Cortex of kidney (tissue), 1 donor: ENCODE measurements at places on chromosomes 1 and 21.

GRCh38 chr1:20291645-20292084 lies 990 bp downstream of the VWA5B1 start:
- DNase-seq: no peak

- DNase-seq: no peak
These were observed 1.6 kb downstream of the ELF3 start for GRCh38 chr1:202011994-202012393.

GRCh38 chr1:205444931-205445645 lies 10.8 kb downstream of the BLACAT1 start:
- no peak for DNase-seq

DNA sequence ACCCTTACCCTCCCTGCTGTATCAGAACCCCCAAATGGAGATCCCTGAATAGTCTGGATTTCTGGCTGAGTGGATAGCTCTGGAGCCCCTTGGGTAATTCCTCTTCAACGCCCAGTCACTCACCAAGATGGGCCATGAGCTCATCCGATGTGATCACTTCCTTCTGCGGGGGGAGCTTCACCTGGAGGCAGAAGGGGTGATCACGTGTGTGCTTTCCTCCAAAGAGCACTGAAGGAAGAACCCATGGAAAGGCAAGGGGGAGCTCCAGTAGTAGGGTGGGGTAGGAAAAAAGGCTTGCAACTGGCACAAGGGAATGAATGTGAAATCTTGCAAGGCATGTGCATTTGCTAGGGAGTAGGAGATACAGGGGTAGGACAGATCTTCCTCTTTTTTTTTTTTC lies 5.1 kb downstream of the MINDY1 start:
- DNase-seq: no peak

DNA sequence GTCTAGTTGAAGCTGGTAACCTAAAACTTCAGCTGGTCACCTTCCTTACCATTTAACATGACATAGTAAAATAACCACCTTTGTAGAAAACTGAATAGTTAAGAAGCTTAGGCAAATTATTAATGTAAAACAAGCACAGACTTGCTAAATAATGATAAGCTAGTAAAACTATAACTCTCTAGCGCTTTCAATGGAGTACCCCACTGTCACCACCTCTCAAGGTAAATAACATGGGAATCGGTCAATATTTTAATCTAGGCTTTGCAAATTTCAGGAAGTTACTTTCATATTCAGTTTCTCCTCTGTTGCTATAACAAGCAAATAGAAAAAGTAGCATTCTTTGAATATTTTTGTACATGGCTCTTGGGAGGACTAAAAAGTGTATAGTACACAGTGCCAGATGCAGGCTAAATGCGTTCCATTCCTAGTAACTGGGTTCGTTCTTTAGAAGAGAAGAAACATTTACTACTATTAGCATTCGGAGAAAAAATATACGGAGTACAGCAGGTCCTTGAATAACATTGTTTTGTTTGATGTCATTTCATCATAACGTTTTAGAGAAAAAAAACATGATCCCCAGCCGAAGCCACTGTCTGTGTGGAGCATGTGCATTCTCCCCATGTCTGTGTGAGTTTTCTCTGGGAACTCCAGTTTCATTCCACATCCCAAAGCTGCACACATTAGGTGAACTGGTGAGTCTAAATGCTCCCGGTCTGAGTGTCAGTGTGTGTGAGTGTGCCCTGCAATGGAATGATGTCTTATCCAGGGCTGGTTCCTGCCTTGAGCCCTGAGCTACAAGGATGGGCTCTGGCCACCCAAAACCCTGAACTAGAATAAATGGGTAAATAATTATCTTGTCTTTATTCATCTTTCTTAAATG lies 52.5 kb downstream of the EPRS1 start:
- DNase-seq: no peak

GRCh38 chr1:40017951-40018575 lies 22.5 kb upstream of the CAP1 start:
- no peak for DNase-seq

- DNase-seq: no peak
These were observed 9.7 kb downstream of the PLPP3 start for GRCh38 chr1:56569661-56570060.

DNA sequence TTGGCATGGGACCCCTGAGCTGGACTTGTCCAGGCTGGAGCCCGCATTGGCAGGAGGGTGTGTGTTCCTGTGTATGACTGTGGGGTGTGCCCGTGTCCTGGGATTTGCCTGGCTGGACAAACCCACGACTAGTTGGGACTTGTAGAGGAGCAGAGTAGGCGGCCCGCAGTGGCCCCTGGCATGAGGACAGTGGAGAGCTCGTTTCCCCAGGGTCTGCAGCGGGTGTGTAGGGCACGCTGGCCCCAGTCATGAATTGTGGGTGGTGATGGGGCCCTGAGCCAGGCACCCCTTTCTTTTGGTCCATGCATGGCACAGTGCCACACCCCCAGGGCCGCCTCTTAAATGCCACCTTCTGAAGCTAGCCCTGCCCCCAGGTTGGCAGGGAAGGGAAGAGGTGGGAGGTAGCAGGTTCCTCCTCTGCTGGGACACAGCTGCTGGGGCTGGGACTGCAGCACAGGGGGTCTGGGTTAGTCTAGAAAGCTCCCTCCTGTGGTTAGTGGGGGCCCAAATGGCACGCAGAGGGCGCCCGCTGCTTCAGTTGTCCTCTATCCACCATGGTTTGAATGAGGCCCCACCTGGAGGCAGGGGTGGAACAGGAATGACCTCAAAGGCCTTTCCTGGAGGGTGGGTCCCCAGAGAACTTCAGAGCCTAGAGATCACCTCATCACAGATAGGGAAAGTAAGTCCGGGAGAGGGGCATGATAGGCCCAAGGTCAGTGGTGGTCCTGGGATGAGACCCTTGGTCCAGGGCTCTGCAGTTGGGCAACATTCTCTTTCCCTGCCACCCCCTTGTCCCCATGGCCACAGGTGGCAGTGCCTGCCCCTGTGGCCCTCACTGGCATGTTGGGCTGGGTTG lies 4.1 kb downstream of the CROCC start:
- DNase-seq: no peak

DNA sequence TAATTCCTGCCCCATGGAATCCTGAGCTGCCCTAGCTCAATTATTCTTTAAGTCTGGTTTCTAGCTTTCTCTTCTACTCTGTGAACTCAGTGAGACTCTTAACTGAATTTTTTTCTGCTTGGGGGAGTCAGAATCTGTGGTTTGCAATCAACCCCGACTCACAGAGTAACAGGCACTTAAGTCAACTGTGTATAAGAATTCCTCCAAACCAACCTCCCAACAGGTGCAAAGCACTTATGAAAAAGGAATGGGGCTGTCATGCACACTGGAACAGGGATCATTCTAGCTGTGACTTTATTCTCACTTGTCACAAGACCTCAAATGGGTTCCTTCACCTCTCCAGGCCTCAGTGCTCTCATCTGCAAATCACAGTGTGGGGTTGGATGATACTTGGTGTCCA lies 60.3 kb upstream of the SYT6 start:
- no peak for DNase-seq

DNA sequence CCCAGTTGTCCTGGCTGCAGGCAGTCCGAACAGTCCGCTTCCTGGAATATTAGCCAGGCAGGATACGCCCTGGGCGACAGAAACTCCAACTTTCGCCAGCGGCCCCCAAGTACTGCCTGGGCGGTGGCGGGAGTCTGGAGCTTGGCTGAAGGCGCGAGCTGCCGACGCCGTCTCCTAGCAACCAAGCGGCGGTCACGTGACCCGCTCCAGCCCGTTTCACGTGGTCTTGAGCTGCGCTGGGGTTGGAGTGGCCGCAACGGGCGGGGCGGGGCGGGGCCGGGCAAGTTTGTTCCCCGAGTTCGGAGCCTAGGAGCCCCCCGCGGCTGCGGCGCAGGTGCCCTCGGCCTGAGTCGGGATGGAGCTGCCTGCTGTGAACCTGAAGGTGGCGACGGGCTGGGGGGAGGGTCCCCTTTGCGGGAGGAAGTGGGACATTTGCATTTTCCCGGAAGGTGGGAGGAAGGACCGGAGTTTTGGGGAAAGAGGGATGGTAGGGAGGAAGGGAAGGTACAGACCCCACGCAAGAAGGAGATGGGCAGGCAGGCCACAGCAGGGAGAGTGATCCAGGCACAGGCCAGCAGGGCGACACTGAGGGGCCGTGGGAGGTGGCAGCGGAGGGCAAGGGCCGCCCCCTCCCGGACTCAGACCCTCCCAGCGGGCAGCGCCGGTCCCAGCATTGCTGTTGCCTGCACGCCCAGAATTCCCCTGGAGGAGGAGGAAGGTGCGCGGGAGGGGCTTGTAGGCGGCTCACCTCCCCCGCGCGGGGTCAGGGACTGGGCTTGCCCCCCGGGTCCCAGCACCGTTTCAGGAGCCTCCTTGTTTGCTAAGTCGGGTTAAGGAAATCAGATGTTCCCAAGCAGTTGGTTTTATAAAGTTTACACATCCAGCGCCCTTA lies at the start of gene AGTRAP:
AGTRAP (plus strand) TSS at position 283 of the 892 bp plus-strand sequence; CDS start at position 356, 73 bp downstream.
- DNase-seq: no peak

GRCh38 chr1:100730130-100730529 lies 10.6 kb downstream of the VCAM1 start:
- no peak for DNase-seq

DNA sequence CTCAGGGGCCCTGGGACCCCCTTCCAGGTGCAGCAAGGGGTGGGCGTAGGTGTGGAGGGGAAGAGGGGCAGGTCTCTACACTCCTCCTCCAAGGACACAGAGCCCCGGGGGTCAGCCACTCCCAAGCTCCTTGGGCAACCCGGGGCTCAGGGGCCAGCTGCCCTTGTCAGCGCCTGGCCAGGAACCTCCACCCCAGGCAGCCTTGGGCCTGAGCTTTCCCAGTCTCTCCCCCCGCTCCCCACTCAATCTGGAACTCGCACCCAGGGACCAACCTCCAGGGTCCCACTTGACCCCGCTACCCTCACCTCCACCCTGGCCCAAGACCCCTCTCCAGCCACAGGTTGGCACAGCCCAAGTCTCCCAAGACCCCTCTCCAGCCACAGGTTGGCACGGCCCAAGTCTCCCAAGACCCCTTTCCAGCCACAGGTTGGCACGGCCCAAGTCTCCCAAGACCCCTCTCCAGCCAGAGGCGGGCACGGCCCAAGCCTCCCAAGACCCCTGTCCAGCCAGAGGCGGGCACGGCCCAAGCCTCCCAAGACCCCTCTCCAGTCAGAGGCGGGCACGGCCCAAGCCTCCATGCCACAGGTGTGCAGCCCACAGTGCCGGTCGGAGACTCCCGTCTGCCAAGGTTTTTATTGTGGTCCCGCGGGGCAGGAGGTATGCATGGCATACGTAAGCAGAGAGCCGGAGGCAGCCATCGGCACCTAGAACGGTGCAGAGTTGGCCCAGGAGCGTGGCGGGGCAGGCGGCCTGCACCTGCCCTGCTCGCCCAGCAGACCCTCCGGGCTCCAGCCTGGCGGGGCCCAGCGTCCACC lies 3.0 kb downstream of the TNFRSF4 start:
- DNase-seq: no peak

GRCh38 chr1:147882535-147882934 lies 20.1 kb upstream of the GJA8 start:
- no peak for DNase-seq

- DNase-seq: no peak
These were observed 70.3 kb downstream of the PIK3CD start for GRCh38 chr1:9721606-9722377.

DNA sequence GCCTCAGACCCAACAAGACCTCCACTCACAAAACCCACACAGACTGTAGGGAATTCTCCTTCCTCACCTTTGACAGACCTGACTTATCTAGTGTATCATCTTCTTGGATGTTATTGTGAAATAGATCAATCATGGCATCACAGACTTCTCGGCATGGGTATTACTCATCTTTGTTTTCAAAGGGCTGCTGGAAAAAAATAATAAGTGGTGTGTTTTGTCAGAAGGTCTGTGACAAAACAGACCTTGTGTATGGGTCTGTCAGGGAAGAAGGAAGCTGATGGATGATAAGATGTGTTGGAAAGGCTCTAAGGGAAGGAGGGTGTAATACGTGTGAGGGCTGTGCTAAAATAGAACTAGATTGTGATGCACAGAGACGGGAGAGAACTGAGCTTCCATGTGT lies 13.9 kb upstream of the S100A7 start:
- no peak for DNase-seq

- no peak for DNase-seq
These were observed 27.7 kb upstream of the DMBX1 start for GRCh38 chr1:46461809-46462448.

DNA sequence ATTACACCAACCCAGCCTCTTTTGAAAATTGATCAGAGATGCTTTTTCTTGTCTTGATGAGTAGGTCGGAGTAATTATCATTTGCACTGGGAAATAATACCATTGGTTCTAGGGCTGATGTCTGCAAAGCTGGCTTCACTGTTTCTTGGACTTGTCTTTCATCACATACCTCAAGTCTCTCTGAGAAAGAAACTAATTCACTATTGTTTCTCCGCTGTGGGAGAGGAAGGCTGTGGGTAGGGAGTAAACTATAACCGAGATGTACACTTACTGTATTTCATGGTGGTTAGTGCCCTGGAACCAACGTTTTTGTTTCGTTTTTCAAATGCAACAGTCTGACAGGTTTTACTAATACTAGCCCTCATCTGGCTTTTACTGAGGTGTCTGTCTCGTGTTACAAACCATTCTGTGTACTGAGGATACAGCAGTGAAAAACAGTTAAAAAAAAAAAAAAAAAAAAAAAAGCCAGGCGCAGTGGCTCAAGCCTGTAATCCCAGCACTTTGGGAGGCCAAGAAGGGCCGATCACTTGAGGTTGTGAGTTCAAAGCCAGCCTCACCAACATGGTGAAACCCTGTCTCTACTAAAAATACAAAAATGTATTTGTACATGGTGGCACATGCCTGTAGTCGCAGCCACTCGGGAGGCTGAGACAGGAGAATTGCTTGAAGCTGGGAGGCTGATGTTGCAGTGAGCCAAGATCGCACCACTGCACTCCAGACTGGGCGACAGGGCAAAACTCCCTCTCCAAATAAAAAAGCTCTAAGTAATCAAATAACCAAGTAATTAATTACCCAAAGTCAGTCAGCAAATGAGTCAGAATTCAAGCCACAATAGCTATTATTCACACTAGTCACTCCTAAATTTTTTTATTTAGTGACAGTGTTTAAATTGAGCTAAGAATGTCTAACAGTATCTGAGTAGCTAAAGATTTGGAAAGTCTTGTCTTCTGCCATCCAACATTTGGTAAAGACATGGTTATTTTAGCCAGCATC lies 23.3 kb downstream of the TOMM20 start:
- DNase-seq: no peak

DNA sequence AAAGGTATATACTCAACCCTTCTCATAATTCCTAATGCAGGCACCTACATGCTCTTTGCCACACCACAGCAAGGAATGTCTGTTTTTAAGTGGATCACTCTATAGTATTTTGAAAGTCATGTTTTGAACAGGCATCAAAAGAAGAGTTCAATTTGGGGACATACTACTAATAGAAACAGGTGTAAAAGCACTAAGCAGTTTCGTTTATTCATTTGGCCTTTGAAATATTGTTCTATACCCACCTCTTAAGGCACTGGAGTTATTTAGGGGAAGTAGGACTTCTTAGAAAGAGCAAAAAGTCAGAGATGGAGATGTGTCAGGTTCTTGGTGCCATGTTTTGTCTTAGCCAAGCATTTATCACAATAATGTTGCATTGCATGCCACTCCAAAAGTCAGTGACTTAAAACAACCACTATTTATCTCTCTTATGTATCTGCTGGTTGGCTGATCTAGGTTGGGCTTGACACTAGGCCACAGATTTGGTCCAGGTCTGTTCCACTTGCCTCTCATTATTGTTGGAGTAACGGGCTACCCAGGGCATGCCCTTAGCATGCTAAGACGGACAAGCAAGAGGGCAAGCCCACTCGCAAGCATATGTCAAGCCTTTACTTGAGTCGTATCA lies 107.5 kb downstream of the RGL1 start:
- DNase-seq: no peak
